ENCODE measurements at places on chromosomes 16 and 17.

- no peak for DNase-seq
Observed at GRCh38 chr16:22077700-22078313, 14.5 kb upstream of the VWA3A start.

DNA sequence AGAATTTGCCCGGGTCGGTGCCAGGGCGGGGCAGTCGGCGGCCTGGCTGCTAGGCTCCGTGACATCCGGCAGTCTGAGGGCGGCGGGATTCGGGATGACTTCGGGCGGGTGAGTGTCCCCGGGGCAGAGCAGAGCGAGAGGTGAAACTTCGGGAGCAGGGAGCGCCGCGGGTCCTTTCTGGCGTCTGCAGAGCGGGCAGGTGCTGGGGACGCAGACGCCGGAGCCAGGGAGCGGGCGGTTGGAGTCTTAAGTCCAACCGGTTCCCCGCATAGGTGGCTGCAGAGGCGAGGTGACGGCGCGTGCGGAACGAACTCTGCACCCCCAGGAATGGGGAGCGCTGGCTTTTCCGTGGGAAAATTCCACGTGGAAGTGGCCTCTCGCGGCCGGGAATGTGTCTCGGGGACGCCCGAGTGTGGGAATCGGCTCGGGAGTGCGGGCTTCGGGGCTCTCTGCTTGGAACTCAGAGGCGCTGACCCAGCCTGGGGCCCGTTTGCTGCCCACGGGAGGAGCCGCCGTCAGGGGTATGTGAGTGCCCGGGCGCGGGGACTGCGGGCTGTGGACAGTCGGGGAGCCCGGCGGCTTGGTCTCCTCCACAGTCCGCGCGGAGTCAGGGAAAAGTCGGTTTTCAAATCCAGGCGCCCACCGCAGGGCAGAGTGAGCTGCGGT, at the start of gene B4GALNT2:
B4GALNT2 (plus strand) TSS at position 71 of the 666 bp plus-strand sequence; CDS start at position 95, 24 bp downstream.
- DNase-seq: no peak

DNA sequence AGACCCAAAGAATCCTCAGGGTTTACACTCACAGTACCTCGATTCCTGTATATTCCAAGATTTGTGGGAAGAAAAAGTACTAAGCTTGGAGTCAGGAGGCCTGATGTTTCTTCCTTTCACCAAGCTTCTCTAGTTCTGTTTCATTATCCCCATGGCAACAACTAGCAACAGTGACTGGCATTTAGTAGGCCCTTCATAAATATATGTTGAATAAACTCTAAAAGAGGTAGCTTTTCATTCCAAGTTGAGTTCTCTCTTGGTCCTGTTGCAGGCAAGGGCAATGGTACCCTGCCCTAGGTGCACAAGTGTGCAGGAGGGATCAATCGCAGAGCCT, 527 bp upstream of the UBE2Z start:
- peak; percentile 23 for DNase-seq

- no peak for DNase-seq
Observed at GRCh38 chr17:65774787-65775186, 213.3 kb upstream of the AXIN2 start.

GRCh38 chr17:61806081-61806828, 57.1 kb downstream of the BRIP1 start:
- no peak for DNase-seq
